ENCODE measurements at places on chromosomes 1 and 21.

- DNase-seq: no peak
Observed at GRCh38 chr1:113281550-113281949, 108.8 kb upstream of the MAGI3 start.

DNA sequence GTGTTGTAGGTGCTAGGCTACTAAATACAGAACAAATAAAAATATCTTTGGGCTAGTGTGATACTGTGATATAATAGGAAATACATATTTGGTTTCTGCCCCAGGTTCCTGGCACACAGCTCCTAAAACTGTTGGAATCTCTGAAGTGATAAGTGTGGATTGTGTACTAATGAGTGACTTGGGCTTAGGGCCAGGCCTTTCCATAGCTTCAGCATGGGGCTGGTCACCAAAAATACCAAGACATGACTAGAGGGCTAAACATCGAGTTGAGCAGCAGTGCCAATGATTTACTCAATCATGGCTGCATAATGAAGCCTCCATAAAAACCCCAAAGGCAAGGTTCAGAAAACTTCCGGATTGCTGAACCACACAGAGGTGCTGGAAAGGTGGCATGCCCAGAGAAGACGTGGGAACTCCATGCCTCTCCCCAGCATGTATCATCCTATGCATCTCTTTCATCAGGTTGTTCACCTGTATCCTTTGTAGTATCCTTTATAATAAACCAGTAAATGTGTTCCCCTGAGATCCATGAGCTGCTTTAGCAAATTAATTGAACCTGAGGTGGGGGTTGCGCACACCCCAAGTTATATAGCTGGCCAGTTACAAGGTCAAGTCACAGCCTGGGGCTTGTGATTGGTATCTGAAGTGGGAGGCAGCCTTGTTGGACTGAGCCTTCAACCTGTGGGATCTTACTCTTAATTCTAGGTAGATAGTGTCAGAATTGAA, 51.6 kb downstream of the ZMYM4 start:
- no peak for DNase-seq

GRCh38 chr1:40847023-40847745, 15.0 kb downstream of the CITED4 start:
- DNase-seq: no peak

- no peak for DNase-seq
Observed at GRCh38 chr1:156581661-156582387, 2.3 kb downstream of the TTC24 start.

DNA sequence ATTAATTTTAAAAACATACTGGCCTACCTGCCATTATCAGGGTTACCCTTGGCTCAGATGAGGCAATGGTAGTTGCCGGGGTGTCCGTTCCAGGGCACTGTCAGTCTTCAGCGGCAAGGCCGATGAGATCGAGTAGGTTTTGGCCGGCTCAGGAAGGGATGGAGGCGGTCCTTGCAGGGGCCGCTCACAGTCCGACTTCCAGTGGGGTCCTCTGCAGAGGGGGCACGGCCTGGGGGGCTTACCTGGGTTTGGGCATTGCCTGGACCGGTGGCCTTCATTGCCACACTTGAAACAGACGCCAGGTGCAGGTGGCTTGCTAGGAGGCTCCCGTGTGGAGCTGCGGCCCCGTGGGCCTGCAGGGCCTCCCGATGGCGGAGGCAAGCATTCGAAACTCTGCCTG, 2.5 kb downstream of the ERVH48-1 start:
- DNase-seq: no peak

- no peak for DNase-seq
Observed at GRCh38 chr1:145892486-145893087, 6.9 kb upstream of the ANKRD35 start.

GRCh38 chr1:218592688-218593087, 247.6 kb downstream of the TGFB2 start:
- DNase-seq: peak; percentile 37

DNA sequence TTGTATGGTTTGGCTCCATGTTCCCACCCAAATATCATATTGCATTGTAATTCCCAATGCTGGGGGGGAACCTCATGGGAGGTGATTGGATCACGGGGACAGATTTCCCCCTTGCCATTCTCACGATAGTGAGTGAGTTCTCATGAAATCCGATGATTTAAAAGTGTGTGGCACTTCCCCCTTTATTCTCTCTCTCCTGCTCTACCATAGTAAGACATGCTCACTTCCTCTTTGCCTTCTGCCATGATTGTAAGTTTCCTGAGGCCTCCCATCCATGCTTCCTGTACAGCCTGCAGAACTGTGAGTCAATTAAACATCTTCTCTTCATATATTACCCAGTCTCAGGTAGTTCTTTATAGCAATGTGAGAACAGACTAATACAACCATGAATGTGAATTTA, 211.6 kb upstream of the NR5A2 start:
- no peak for DNase-seq

Data from AG04449 (cell line).